ENCODE measurements at places on chromosomes 7 and 10. TPM values are rescaled to one million over a fixed set of nuclear protein-coding genes. Genes with fewer than 3 reads are reported as not detected.

- no peak for DNase-seq
Observed at GRCh38 chr10:92747600-92747999, 57.8 kb downstream of the HHEX start.

DNA sequence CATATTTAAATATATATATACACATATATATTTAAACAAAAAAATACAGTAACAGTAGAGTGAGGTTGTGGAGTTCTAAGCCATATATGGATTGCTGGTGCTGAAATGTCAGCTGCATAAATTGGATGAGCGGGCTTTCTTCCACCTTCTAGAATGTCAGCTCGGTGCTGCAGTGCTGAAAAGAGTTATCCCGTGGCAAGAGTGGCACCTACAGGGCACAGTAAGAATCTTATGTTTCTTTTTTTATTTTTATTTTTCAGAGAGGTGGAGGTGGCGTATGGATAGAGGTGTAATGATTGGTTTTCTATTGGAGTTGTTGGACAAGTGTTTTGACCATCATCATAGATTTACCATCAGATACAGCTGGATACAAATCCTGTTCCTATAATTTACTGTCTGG lies 86.2 kb upstream of the DYNC1I1 start:
- DNase-seq, result no peak

GRCh38 chr10:31871266-31872065 lies 57.2 kb downstream of the ARHGAP12 start:
- DNase-seq, result no peak

SORBS1 gene
- total RNA-seq, result 30.7 TPM

LBX1 gene
- not detected for total RNA-seq
